SJSA1 (cell line): ENCODE measurements at places on chromosomes 2 and 18.

- DNase-seq = no peak
Measured at GRCh38 chr2:67652679-67653078, 255.5 kb downstream of the ETAA1 start.

DNA sequence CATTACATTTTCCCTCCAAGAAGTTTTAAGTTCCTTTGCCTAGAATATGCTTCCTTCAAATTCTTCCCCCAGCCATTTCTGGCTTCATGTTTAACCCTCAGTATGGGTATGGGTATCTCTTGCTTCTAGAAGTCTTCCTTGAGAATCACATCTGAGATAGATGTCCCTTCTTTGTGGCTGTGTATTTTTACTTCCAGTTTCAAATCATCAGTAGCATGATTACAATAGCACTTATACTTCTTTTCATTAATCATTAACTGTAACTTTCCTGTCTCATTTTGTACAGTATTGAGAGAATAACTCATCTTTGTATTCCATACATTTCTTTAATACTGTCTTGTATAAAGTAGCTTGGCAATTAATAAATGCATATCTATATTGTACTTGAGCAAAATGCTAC is 17.3 kb upstream of the PDE1A start:
- no peak for DNase-seq

DNA sequence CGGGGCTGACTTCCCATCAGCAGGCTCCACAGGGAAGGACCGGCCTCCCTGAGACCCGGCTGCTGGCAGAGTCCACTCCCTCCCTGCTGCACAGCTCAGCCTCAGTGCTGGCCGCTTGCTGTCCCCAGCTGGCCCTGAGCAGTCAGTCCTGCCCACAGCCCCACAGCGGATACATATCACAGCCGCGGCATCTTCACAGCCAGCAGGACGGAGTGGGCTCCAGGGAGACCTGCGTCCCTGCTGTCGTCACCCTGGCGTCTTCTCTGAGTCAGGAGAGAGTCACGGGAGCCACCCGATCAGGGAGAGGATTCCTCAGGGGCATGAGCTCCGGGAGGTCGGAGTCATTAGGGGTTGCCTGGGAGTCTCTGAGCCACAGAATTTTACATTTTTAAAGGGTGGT is 13.1 kb upstream of the SNTG2 start:
- DNase-seq = peak; percentile 93

DNA sequence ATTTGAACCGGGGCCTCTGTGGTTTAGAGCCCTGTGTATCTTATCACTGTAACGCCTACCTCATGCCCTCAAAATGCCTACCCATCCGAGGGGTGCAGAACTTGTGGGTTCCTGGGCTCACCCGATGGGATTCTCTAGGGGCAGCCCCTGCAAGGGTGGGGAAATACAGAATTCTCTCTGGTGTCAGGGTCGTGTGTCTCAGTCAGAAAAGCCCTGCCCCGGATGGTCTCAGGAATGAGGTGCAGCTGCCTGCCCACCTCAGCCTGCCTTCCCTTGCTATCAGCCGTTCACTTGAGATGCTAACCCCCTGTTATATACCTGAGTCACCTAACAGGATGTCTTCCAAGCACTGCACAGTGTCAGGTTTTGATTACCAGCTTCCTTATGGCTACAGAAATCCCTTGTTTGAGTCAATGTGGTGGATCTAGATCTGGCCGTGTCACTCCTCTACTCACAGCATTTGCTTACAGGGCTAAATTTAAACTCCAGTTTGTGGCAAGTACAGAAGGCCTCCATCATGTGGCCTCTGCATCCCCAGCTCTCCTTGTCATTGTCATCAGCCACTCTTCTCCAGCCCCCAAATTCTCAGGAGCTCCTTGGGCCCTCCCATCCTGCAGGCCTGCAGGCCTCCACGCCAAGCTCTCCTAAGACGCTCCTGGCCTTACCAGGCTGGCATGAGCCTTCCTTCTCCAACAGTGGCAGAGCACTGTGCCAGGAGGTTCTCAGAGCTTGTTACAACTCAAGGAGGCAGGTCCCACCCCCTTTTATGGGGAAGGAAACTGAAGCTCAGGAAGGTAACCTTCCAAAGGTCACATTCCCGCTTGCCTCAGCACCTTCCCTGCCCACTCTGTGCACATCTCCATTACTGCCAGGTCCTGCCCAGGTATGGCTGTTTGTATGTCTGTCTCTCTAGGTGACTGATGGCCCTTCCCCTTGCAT is 14.3 kb upstream of the MAP3K2 start:
- DNase-seq = no peak

DNA sequence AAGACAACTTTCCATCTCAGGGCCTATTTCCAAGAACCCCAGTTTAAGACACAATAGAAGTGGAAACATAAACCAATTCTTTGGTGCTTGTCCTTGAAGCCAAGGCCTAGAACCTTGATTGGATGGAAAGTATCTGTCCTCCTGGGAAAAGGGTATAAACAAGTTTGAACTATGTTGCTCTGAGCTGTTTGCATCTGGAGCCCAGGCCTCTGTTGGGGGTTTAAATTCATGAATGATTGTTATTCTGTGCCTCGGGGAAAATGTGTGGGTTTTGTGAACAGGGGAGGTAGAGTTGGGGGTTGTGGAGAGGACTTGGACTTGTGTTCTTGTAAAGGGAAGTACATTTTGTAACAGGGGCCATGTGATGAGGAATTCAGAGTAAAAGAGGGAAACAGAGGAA is 406.1 kb downstream of the SLC4A3 start:
- no peak for DNase-seq

DNA sequence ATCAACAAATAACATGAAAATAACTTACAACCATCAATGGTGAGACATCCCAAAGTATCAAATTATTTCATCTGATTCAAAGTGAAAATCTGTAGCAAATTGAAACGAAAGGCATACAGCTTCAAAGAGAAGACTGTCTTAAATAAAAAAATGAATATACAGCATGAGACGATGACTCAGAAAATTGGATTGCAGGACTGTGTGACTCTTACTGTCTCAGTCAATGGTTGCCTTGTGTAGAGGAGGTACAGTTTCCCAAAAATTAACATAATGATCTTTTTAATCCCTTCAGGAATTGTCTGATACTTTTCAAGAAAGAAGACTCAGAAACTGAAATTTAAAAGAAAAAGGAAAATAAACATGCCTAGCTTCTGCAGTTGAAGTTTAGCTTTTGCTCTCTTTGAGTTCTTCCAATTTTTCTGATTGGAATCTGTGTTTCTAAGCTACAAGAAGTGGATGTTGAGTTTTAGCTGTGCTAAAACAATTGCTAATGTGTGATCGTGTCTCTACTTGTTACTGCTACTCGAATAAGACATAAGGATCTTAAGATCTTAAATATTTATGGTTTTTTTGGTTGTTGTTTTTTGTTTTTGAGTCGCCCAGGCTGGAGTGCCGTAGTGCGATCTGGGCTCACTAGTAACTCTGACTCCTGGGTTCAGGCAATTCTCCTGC is 41.1 kb upstream of the EPB41L3 start:
- DNase-seq = no peak

GRCh38 chr2:70670626-70671025 is 97.4 kb downstream of the ADD2 start:
- DNase-seq = no peak

DNA sequence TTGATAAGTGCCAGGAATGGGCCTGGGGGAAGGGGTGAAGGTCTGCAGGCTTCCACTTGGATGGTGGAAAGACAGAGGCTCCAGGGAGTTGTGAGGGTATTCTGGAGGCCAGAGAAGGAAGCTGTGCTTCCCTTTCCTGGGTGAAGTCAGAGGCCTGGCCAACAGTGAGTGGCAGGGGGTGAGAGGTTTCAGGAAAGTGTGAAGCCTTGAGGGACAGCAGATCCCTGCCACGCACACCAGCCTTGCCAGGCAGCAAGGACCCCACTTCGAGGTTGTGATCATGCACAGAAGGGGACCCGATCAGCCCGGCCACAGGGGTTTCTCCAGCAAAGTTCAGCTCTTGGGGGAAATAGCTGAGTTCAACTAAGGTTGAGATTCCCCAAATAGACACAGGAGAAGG is 66.5 kb downstream of the SMAD7 start:
- DNase-seq = no peak

GRCh38 chr2:240948905-240949790 is 43.0 kb downstream of the CROCC2 start:
- DNase-seq = no peak

DNA sequence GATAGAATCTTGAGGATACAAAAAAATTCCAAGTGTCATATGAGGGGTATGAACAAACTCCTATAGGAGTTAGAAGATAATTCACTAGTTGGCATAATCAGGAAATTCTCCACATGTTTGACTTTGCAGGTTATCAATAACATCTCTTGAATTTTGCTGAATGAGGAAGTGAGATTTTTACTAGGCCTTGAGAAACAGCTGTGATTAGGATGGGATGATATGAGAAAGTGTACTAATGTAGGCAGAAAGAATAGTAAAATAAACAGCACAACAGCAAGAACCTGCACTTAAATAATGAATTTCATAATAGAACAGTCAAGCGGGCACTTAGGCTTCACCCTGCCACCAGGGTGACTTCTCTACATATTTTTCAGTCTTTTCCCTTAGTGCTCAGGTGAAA is 570.8 kb upstream of the CRIM1 start:
- no peak for DNase-seq

- peak; percentile 74 for DNase-seq
Measured at GRCh38 chr2:195319112-195319460, 337.9 kb upstream of the SLC39A10 start.

DNA sequence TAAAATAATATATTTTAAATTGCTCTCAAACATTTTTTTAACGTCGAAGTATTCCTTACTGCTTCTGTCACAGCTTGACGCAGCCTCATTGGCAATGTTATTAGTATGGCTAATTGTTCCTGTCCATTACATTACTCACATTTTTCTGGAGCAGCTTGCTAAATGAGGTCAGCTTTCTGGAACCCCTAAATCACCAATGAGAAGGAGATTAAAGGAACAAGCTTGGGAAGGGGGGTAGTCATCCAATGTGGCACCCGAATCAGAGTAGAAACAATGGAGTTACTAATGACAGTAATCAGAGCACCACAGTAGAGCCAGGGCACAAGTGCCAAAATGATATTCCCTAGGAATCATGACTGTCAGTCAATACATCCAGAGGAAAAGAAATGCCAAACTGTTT is 5.1 kb downstream of the NEUROD1 start:
- DNase-seq = no peak

DNA sequence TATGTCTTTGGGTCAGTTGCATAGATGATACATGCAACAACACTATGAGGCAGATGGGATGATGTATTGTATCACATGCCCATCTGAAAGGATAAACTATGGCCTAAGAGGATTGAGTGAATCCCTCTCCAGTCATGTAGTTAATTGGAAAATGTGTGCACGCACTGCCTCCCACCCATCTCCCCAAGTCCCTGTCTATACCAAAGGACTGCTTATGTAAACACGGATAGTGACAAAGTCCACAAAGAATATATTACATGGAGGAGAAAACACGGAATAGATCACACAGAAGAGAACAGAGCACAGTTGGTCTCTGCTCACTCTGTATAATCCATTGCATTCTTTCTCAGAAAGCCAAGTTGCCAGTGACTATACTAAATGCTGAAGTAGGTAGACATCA is 82.4 kb downstream of the NCKAP5 start:
- no peak for DNase-seq

GRCh38 chr2:52181080-52181479 is 1149.1 kb upstream of the NRXN1 start:
- no peak for DNase-seq

DNA sequence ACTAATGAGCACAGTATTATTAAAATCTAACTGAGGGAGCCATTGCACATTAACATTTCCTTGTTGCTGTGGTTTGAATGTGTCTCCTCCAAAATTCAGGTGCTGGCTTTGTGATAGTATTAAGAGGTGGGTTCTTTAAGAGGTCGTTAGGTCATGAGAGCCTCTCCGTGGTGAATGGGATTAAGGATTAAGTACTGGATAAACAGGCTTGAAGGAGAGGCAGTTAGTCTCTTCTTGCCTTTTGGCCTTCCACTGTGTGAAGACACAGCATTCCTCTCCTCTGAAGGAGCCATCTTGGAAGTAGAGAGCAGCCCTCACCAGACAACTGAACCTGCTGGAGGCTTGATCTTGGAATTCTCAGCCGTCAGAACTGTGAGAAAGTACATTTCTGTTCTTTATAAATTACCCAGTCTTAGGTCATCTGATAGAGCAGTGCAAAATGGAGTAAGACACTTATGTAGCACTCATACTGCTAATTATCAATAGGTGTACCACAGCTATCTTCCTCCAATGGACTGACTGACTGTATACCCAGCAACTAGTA is 182.7 kb downstream of the MYO3B start:
- DNase-seq = no peak

DNA sequence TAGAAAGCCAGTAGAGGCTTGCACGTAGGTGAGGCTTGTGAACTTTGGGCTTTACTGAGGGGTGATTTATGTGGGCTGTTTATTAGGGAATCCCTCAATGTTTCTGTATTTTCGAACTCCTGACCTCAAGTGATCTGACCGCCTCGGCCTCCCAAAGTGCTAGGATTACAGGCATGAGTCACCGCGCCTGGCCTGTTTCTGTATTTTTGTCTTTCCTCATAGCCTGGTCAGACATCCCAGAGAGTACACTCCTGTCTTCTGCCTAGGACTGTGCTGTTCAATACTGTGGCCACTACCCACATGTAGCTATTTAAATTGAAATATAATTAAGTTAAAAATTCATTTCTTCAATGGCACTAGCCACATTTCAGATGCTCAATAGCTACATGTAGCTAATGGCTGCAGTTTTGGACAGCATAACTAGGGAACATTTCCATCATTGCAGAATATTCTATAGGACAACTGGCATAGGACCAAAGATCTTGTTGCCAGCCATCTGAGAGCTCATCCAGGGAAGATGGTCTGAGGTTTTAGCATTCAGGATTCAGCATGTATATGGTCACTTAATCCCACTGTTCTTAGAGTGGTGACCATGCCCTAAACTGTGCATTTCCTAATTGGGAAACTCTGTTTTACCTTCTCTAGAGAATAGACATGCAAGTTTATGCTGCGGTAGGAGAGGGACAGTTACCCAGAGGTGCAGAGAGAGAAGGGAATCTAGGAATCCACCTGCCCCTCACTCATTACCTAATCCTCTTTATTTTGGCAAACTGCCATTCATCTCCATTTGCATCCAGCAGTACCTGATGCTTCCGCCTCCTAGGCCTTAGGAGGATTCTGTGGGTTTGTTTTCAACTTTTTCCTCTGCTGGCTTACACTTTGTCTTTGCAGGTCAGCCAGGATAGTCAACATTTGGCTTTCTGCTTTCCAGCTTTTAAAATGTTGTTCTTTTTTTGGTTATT is 64.4 kb downstream of the LCLAT1 start:
- DNase-seq = peak; percentile 68

DNA sequence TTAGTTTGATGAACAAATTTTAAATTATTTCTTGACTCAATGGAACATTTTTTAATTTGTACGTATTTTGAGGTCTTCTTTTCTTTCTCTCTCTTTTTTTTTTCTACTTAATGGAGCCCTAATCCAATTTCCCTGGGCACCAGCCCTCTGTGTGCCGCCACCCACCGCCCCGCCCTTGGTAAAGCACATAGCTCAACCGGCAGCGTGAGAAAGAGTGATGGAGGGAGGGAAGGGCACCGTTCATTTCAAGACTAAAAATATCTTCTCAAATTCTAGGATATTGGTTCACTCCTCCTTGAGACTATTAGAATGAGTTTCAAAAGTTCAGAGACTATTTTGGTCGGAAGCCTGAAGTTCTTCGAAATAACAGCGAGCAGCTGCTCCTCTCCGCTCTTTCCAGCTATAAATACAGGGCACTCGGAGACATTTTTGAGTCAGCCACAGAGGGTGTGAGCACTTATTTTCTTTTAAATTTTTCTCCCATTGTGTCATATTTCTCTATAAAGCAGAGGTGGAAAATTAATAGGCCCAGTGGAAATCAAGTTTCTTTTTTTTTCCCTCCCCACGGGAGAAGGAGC is 731.7 kb upstream of the ID2 start:
- no peak for DNase-seq

GRCh38 chr2:63983986-63984605 is 35.1 kb downstream of the VPS54 start:
- no peak for DNase-seq
